ENCODE measurements at places on chromosomes 5 and 9. TPM values are rescaled to one million over a fixed set of nuclear protein-coding genes. Genes with fewer than 3 reads are reported as not detected.

The SLC23A1 gene
- 4.8 TPM for total RNA-seq

The SPATA31E1 gene
- not detected for total RNA-seq

The S1PR3 gene
- 1.7 TPM for total RNA-seq

The LCN9 gene
- not detected for total RNA-seq

The PDZD2 gene
- total RNA-seq: 1.6 TPM

The CEL gene
- total RNA-seq: 0.64 TPM

The RNF180 gene
- total RNA-seq: 2.0 TPM

The LCN10 gene
- 2.4 TPM for total RNA-seq

The C5orf52 gene
- total RNA-seq: 3.9 TPM

The IL17B gene
- not detected for total RNA-seq

The ZNF879 gene
- total RNA-seq: 2.7 TPM

The EHMT1 gene
- total RNA-seq: 72.2 TPM
